GF-D8 (cell line): ENCODE measurements at places on chromosomes 11 and 22.
A peak's percentile ranks its signal among the peaks of the same experiment; 100 is the strongest.

- no peak for DNase-seq
These were observed 117.9 kb downstream of the KCNQ1OT1 start for GRCh38 chr11:2581931-2582350.

- no peak for DNase-seq
These were observed 27.0 kb downstream of the CUL5 start for GRCh38 chr11:108035690-108036089.

- DNase-seq: no peak
These were observed 23.5 kb downstream of the MUC6 start for GRCh38 chr11:1012740-1013630.

DNA sequence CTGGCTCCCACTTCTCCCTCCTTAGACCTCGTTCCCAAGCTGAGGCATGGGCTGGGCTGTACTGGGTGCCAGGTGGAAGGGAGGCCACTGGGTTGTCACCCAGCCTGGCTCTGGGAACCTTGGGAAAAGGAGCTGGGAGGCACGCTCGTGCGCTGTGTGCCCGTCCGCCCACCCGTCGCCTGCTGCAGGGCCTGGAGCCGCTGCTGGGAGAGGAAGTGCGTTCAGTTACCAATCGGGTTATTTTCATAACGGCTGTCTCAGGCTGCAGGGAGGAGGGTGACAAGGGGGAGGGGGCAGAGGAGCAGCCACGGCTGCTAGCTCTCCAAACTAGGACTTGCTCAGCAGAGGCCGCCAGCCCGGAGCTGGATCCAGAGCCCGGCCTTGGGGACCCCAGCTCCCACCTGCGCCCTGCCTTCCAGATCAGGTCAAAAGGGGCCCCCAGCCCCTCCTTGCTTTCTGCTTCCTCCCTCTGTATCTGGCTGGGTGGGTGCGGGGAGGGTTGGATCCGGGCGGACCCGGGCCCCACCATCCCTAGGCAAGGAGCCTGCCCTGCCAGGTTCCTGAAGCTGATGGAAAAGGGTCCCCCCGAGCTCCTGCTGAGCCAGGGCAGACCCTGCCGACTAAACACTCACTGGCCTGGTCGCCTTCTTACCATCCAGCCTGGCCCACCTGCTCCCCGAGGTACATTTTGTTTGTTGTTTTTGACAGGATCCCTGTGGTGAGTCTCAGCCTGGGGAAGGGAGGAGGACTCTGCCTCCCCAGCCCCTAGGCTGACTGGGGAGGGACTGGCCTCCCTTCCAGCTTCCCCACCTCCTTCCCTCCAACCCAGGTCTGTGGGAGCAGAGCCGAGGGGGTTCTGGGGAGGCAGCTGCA lies 14.3 kb downstream of the DGKZ start:
- DNase-seq: peak; percentile 49

DNA sequence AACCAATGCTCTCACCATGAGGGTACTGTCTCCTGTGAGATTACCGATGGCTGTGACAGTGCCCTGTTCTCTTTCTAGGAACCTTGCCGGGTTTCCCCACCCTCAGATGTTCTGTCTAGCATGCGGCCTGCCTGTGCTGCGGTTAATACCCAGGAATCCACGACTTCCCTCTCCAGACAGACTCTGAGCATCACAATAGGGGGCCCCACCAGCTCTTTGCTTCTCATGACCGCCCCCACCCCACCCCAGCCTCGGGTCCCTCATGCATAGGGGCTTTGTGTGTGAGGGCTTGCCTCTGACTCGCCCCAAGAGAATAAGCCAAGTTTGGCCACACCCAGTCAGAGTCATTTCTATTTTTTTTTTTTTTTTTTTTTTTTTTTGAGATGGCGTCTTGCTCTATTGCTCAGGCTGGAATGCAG lies 10.3 kb downstream of the PARVG start:
- DNase-seq: no peak

DNA sequence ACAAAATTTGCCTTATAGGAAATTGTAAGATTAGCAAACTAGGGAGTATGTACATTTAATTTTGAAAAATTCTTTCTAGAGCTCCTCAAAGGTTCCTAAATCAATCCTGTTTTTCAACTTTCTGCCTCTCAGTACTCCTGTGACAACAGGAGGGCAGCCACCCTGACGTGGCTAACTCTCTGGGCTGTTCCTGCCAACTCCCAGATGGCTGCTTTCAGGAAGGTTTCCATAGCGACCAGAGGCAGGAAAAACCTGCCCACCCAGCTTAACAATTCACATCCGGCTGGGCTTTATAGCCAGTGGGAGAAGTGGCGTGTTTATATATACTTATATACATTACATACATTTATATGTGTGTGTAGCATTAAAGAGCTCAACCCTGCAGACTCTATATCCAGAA lies 26.5 kb downstream of the SGSM3 start:
- no peak for DNase-seq

GRCh38 chr11:102111011-102111786 lies 952 bp downstream of the YAP1 start:
- no peak for DNase-seq

- DNase-seq: peak; percentile 62
These were observed 110.2 kb downstream of the ST3GAL4 start for GRCh38 chr11:126465573-126466188.

- DNase-seq: no peak
These were observed 118.5 kb upstream of the APOA1 start for GRCh38 chr11:116955949-116956348.

- DNase-seq: no peak
These were observed 137.0 kb downstream of the OR4C45 start for GRCh38 chr11:50169634-50170033.

GRCh38 chr11:112507281-112507680 lies 246.6 kb upstream of the PLET1 start:
- no peak for DNase-seq

DNA sequence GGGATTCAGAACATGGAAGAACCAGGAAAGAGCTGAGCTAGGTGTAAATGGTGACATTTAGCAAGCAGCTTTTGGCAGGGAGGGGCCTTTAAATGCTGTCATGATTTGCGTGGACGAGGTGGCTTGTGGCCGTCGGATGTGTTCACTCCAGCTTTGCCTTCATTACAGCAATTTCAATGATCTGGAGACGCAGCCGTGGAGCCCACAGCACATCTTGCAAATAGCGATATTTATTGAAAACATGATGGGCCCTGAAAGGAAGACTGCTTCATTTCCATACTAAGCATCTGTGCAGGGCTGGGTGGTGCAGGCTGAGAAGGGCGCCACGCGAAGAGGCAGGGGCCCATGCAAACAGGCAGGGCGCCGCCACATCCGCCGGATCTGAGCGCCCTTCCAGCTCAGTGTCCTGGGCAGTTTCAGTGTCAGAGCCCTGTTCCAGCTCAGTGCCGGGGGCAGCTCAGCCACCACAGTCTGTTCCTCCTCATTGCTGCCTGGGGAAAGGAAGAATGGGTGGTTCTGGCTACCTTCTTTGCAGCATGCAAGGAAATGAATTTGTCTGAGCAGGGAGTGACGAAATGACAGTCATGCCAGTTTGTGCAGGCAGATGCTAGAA lies 111.1 kb upstream of the TTC12 start:
- DNase-seq: no peak

DNA sequence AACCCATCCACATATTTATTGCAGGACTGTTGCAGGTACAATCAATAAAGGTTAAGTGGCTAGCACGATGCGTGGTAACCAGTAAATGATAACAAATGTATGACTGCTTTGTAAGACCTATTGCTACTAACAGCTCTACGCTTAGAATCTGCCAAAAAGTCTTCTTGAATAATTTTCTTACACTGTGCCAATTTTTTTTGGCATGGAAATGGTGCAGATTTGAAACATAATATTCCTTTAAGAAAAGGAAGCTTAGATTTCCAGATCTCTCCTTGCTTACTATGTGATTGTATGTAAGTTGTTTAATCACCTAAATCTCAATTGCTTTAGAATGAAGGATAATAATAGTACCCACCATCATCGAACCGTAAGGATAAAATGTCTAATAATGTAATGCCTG lies 192.0 kb downstream of the LRRC4C start:
- DNase-seq: no peak

GRCh38 chr22:46054091-46055073 lies 77.4 kb upstream of the WNT7B start:
- DNase-seq: peak; percentile 29

DNA sequence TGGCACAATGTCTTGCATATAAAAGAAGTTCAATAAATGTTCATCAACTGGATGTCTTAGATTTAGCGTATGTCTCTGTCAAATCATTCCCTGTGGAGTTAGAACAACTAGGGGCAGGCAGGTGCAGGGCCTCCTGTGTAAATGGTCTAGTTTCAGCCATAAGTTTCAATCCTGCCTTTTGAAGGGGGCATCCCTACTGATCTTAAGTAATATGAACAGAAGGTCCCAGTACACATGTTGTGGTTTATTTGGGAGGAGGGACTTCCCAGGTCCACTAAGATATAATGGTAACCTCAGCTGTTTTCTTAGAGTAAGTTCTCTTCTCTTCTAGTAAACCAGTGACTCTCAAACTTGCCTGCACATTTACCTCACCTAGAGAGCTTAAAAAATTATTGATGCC lies 19.8 kb downstream of the TTC12 start:
- DNase-seq: no peak

DNA sequence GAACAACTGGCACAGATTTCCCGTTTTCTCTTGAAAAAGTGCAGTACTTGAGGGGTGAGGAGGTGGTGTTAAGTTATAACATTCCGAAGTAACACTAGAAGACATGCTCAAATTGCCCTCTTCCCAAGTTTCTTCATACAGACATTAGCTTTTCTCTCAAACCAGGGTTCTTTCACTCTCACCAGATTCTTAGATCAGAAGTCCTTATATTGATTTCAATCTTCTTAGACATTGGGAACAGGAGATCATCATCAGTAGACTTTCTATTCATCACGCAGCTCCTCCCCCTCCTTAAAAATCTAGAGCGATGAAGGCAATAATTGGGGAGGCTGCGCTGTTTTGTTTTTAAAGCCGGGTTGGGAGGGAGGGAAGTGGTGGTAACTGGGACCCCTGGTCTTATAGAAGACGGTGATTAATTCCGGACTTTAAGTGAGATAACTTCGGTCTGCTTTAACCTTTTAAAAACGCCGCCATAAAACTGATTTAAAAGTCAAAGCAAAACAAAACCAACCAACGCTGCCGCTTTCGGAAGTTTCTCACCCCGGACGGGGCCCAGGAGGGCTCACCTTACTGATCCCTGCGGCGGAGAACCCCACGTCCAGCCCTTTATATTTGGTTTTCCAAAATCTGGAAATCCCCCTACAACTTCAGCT lies 665 bp downstream of the USP28 start:
- DNase-seq: peak; percentile 48

DNA sequence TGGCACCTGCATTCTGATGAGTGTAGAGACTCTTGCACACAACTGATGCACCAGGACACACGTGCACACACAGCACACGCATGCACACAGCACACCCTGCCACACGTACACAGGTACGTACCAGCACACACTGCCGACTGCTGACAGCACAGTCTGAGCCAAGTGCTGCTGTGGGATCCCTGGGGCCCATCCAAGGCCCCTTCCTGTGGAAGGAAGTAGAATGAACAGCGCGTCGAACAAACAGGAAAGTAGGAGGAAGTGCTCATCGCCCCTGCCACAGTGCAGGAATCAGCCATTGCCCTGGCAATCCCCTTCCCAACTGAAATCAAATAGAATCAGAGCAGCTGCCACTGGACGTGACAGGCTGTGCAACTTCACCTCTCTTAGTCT lies 57.9 kb downstream of the CD82 start:
- DNase-seq: no peak

DNA sequence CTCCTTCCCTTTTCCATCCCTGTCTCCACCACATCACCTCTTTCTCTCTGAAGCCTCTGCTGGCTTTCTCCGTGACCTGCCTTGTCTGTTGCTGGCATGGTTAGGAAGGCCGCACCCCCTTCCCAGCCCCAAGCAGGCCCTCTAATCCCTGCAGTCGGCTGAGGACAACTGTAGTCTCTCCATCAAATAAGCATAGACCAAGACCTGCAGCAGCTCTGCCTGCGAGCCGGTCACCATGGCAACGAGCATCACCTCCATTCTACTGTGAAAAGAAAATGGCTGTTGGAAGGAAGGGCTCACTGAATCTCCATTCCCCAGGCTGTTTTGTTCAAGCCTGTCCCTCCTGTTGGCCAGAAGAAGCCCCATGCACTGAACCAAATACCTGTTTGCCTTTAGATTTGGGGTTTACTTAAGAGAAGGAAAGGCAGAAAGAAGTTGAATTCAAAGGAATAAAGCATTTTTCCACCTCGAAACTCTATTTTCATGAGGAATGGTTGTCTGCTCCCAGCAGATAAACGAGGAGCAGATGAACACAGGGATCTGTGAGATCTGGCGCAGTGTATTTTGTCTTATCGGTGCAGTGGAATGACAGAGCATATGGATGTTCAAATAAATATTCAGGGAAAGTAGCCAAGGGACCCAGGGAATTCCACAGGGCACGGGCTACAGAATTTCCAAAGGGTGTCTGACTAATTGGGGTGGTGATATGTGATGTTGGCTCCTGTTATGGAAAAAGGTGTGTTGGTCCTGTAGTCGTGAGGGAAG lies 113.1 kb upstream of the TTC12 start:
- DNase-seq: no peak

- DNase-seq: no peak
These were observed 25.5 kb upstream of the CTSC start for GRCh38 chr11:88363004-88363403.

- no peak for DNase-seq
These were observed 582.9 kb downstream of the BRD1 start for GRCh38 chr22:49244466-49245420.

GRCh38 chr11:120558744-120559431 lies 47.3 kb downstream of the GRIK4 start:
- DNase-seq: no peak

- no peak for DNase-seq
These were observed 28.6 kb downstream of the CSRP3 start for GRCh38 chr11:19173004-19173689.

DNA sequence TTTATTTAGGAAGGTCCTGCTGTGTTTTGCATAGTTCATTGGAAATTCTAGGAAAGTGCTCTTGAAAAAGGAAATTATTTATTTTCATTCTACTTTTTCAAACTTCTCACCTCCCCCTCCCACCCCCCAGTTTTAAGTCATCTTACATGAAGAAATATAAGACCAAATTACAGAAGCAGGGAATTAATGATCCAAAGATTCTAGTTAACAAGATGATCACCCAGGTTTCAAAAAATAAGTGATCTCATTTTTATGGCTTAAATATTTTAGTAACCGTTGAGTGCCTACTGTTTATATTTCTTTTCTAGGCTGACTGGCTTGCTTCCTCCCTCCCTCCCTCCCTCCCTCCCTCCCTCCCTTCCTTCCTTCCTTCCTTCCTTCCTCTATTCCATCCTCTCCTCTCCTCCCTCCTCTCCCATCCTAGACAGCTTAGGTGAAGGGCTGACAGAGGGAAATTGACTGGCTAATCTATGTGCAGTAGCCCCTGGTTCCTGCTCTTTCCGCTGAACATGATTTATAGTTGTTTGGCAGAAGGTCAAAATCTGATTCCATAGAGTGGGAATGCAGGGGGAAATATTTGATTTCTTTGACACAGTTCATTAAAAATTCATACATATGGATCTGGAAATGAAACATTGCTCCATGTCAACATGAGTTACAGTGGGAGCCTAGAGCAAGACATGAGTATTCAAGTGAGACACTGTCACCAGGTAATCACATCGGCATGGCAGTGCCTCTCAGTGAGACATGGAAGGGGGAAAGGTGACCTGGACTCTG lies 123.4 kb downstream of the COMMD9 start:
- no peak for DNase-seq

- DNase-seq: no peak
These were observed 546 bp downstream of the GNB1L start for GRCh38 chr22:19853879-19854777.

- DNase-seq: no peak
These were observed 28.6 kb downstream of the ATG16L2 start for GRCh38 chr11:72842653-72843330.
